ENCODE measurements at places on chromosomes 6 and 20. TPM values are rescaled to one million over a fixed set of nuclear protein-coding genes. Genes with fewer than 3 reads are reported as not detected.
A peak's percentile ranks its signal among the peaks of the same experiment; 100 is the strongest.

The ACSS1 gene
- 13.5 TPM for total RNA-seq

The TFAP2D gene
- not detected for total RNA-seq

The HLA-DOB gene
- total RNA-seq, result 4.2 TPM

GRCh38 chr6:148771212-148771601 lies 24.4 kb downstream of the UST start:
- peak; percentile 39 for DNase-seq

DNA sequence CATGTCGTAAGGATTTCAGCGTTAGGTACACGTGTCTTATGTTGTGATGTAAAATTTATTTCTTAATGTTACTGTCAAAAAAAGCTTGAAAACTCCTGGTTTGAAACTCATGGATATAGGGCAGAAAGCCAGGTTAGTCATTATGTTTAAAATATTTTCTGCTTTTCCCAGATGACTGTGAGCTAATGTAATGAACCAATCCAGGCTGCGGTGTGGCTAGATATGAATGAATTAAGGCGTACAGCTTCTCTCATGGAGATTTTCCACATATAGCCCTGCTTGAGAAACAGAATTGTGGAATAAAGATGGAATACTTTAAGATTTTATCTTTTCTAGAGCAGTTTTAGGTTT lies 80.3 kb upstream of the STMND1 start:
- no peak for DNase-seq

The HSPA12B gene
- not detected for total RNA-seq

DNA sequence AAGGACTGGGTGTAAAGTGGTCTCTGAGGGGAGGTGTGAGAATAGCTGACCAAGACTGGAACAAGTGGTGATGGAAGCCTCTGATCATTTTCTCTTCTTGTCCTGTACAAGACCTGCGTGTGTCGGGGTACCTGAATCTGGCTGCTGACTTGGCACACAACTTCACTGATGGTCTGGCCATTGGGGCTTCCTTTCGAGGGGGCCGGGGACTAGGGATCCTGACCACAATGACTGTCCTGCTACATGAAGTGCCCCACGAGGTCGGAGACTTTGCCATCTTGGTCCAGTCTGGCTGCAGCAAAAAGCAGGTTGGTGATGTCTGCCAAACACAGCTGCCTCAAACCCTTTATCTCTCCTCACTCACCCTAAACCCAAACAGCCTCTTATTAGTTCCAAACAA lies 1.7 kb upstream of the HSD17B8 start:
- DNase-seq, result no peak

The RHAG gene
- total RNA-seq, result not detected

GRCh38 chr20:18223409-18223808 lies 64.9 kb upstream of the ZNF133 start:
- no peak for DNase-seq

GRCh38 chr6:33277663-33278391 lies 904 bp downstream of the B3GALT4 start:
- peak; percentile 76 for DNase-seq

DNA sequence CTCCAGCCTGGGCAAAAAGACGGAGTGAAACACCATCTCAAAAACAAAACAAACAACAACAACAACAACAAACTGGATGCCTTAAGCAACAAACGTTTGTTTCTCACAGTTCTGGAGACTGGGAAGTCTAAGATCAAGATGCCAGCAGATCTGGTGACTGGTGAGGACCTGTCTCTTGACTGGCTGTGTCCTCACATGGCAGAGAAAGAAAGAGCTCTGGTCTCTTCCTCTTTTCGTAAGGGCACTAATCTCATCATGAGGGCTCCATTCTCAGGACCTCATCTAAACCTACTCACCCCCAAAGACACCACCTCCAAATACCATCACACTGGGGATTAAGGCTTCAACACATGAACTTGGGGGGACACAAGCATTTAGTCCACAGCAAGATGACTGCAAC lies 13.5 kb upstream of the GFOD1 start:
- no peak for DNase-seq
